CD4-positive, alpha-beta T cell treated with Interleukin-4 for 1 hour (primary cell): ENCODE measurements at places on chromosomes 16 and 17.

DNA sequence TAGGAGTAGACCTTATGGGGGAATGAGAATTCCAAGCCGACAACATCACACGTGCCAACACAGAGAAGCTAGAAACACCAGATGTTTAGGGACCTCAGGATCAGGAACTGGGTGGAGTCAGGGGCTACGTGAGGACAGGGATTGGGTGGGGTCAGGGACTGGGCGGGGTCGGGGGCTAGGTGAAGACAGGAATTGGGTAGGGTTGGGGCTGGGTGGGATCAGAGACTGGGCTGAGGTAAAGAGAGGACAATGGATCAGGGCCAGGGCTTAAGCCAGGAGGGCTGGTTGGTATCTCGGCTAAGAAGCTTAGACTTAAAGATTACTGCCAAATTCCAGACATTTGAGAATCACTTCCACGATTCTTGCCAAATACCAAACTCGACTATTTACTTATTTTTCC is 11.6 kb downstream of the TEKT5 start:
- no peak for DNase-seq

GRCh38 chr17:43389046-43389947 is 9.5 kb upstream of the ARL4D start:
- peak; percentile 87 for DNase-seq

- DNase-seq: no peak
These were observed 195.0 kb upstream of the CPHXL start for GRCh38 chr16:75921281-75921680.

DNA sequence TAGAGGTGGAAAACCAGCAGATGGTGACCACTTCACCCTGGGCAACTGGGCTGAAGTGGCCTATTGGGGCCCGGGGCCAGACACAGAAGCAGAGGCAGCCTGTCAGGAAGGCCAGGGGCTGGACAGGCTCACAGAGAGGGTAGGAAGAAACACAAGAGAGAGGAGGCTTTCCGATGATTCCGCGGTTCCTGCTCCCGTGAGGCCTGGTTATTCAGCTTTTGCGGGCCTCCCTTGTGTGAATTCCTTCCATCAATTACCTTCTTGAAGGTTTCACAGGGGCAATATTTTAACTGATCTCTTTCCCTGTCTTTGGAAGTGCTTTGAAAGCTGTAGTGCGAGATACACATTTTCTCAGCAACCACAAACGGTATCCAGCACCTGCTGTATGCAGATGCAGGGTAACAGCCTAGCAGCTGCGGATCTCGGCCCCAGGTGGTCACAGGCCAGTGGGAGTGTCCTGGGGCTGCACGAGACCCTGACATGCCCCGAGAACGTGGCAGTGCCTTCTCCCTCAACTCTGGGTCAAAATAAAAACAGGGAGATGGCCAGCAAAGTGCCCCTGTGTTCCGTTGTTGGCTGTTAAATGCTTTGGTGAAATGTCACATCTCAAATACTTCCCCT is 11.6 kb upstream of the CMIP start:
- no peak for DNase-seq

DNA sequence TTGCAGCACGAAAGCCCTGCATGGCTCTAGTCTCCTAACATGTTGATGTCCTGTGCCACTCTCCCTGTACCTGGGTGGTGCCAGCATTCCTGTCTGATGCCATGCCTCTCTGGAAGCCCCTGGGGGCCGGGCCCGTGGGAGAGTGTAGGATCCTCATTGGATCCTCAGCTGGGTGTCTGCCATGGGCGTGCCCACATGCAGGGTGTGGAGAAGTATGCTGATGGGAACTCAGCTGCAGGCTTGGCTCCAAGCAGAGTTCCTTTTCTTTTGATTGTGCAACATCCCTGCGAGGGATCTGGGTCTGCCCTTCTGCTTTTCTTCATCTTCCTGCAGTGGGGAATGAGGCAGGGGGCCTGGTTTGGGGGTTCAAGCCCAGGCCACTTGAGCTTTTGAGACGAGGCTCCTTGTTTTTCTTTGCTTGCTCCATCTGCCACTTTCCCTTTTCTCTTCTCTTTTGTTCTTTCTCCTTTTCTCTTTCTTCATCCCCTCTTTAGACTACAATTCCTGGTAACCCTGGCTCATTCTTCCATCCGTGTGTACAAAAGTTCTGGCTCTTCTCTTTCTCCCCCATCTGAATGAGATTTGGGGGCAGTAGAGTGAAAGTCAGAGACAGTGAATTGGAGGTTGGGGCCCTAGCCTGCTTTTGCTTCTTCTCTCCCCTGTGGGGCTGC is 32.9 kb downstream of the KSR1 start:
- DNase-seq: no peak

DNA sequence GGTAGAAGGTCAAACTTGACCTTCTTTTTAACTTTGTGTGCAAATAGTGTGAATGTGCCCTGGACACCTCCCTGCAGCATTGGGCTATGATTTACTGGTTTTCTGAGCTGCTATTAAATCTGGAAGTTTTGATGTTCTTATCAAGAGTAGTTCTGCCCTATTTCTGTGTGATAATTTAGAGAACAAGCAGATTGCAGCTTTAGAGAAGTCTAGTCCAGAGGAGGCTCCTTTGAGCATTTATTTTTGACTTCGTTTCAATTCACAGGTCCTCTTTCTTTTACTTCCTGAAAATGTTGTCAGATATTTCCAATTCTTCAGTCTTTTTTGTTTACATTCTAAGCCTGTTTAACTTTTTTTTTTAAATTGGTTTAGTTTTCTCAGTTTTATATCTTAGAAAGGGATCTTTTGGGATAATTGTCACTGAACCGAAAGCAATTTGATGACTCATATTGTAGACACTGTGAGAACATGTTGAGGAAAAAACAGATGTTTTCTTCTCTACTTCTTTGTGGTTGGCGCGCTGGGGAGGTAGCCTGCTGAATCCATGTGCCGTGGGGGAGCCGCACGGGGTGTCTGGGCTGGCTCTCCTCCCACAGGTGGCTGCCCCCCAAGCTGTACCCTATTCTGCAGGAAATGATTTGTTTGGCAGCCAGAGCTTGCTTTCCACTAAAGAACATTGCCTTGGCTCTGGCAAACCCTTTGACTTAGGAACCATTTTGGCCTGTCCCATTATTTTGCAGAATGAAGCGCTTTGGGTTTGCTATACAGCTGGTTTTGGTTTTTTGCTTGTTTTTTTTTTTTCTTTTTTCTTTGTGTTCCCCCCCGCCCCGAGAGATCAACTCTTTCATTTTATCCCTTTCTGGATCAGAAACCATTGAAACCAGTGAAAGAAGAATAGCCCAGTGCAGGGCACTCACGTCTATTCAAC is 53.4 kb downstream of the MFSD11 start:
- DNase-seq: peak; percentile 28

GRCh38 chr17:17892731-17893130 is 55.9 kb upstream of the SREBF1 start:
- no peak for DNase-seq

- no peak for DNase-seq
These were observed 68.4 kb downstream of the ABCC1 start for GRCh38 chr16:16017812-16018211.

- no peak for DNase-seq
These were observed 205.6 kb downstream of the FOXL1 start for GRCh38 chr16:86783636-86784626.
